ENCODE measurements at places on chromosomes 11 and 22.

DNA sequence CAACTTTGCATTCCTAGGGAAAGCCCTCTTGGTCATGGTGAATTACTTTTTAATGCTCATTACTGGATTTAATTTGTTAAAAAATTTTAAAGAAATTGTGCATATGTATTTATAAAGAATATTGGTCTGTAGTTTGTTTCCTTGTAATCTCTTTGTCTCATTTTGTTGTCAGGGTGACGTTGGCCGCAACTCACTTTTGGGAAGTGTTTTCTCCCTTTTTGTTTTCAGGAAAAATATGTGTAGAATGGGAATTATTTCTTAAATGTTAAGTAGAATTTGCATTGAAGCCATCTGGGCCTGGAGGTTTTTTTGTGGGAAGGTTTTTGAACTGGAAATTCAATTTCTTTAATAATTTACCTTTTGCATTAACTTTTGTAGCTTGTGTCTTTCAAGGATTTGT lies 149.1 kb downstream of the UVRAG start:
- no peak for DNase-seq

- DNase-seq, result no peak
Observed at GRCh38 chr11:720642-721246, 14.7 kb downstream of the EPS8L2 start.

DNA sequence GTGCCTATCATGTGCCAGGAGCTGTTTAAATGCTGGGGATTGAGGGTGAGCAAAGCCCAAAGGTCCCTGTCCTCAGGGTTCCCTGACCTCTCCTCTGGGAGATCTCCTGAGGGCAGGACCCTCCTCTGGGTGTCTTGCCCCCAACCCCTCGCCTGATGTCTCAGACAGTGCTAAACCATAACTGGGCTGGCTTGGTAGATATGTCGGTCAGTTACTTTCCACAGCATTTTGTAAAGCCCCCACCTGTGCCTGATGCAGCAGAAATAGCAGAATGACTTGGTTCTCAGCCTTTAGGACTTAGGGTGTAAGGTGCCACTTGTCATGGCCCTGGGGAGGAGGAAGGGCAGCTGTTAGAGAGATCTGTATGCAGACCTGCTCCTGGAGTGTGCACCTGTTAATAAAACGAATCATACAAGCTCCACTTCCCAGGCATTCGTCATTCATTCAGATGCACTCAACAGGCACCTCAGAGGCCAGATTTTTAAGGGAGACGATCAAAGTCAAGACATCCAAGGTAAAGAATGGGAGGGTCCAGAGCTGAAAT lies 88.1 kb downstream of the TP53I11 start:
- no peak for DNase-seq

GRCh38 chr11:134499990-134500389 lies 87.9 kb upstream of the B3GAT1 start:
- DNase-seq, result no peak

DNA sequence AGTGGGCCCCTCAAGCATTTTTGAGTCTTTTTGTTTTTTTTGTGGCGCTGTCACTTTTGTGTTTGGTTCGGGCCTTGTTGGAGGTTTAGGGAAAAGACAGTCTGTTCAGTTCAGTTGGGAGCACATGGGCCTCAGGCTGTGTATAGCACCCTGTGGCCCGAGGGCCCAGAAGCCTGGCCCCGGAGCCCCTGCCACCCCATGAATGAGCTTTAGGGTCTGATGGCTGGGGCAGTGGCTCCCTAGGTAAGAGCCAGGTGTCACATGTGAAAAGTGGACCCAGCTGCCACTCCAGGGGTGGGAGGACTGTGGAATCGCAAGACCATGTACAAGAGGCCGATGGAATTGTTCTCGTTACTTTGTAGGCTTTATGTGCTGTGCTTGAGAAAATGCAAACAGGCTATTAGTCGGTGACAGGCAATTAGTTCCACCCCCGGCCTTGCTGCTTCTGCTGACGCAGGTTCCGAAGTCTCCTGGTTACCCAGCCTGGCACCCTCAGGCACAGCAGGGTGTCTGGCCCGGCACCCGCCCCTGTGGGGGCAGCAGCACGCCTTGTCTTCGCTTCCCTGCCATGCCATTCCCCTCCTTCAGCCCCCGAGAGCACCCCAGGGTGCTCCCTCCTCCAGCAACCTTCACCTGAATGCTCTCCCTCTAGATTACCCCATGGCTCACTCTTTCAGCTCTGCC lies 38.2 kb upstream of the PARVG start:
- no peak for DNase-seq

GRCh38 chr11:8942518-8943066 lies at the start of gene ASCL3:
Gene ASCL3 (minus strand): TSS chr11:8943016. CDS start chr11:8938161, 4,855 bp downstream.
- no peak for DNase-seq
